ENCODE measurements at places on chromosomes 3 and 15.

GRCh38 chr15:89187986-89188514, 33.3 kb downstream of the RLBP1 start:
- DNase-seq = peak; percentile 14

GRCh38 chr3:55454611-55455010, 32.5 kb downstream of the WNT5A start:
- DNase-seq = peak; percentile 86

DNA sequence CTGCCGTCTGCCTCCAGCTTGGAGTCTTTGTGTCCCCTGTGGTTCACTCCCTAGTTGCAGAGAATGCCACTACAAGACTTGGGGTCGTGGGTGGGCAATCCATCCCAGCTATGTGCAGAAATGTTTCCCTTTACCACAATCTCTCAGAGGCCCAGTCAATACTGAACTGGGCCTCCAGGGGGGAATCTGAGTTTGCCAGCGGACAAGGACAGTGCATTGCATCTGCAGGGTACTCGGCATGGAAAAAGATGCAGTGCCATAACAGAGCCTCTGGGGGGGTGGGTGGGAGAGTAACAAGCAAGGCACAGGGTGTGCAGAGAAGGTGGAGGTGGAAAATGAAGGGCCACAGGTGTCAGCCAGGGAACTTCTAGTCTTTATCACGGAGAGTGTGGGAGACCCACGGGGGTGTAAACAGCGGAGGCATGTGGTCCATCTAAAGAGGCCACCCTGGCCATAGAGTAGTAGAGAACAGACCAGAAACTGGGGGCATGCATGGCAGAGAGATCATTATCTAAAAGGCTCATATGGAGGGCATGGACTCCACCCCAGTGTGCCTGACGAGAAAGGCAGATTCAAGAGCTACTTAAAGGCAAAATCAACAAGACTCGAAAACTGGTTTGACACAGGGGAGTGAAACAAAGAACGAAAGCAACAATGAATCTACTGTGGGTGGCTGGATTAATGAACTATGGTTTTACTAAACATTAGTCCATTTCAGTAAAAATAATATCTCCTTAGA, 182.4 kb downstream of the ANXA2 start:
- DNase-seq = no peak

DNA sequence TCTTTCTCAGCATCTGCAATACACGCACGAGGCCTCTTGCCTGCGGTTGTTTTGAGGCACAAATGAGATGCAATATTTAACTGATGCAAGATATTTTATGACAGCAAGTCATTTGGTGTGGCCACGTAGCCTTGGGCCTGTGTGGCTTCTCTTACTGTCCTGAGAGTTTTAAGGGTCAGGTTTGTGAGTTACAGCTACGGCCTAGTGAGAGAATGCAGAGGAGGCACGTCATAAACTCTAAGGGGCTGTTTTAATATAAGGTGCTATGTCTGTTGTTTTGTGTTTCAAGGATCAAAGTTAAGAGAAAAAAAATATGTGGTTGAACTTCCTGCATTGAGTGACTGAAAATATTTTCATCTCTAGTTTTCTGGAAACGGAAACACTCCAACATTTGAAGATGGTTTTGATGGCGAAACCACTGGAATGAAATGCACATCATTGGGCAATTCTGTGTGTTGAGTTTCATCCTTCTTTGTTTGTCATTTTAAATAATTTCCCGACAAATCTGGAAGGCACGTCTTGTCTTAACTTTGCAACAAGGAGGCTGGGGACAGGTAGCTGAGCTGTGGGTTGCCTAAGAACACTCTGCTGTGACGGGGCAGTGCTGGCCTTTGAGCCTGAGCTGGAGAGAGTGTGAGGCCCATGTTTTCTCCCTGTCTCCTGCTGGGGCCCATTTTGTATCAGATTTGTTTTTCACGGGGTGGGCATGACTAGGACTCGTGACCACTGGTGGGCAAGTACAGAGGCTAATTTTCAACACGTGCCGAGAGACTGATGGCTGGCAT, 5.1 kb downstream of the APBA2 start:
- no peak for DNase-seq

- DNase-seq = peak; percentile 99
Measured at GRCh38 chr3:46935168-46935858, 41.2 kb downstream of the CCDC12 start.

DNA sequence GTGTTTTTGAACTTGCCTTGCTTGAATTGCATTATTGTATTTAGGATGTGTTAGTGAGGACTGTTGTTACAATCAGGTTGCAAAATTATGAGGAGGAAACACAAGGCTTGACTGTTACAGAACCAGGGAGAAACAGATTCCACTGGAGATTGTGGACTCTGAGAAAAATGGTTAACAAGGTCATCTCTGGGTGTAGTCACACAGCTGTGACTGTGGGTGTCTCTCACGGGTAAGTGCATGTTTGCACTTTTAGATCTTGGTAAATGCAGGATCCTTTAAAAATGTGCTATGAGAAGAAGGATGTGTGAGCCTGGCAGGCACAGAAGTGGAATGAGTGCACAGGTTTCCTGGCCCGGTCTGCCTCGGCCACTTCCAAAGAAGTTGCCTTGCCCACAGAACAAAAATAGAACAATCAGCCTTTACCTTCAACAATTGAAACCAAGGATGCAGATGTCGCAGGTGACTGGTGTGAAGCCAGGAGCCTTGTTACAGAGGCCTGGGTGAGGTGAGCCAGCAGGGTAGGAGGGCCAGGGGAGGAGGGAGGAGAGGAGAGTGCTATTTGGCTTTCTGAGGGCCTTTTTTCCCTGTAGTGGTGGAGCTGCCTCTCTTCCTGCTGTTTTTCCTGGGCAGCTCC, 68.0 kb downstream of the ABHD5 start:
- DNase-seq = no peak

DNA sequence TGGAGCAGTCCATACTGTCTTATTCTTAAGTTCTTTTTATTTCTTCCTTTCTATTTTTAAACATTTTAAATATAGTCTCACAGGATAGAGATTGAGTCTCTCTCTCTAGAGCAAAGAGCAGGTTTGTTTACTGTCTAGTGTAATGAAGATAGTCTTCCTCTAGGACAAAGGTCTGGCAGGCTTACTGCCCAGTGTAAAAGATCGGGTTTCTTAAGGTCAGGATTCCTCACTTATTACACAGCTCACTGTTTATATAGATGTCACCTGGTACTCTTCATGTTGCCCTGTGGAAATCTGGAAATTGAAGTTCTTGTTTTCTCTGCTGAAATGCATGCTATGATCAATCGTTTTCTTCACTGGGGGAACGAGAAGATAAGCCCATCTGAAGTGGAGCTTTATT, 76.0 kb downstream of the ZBBX start:
- DNase-seq = no peak

DNA sequence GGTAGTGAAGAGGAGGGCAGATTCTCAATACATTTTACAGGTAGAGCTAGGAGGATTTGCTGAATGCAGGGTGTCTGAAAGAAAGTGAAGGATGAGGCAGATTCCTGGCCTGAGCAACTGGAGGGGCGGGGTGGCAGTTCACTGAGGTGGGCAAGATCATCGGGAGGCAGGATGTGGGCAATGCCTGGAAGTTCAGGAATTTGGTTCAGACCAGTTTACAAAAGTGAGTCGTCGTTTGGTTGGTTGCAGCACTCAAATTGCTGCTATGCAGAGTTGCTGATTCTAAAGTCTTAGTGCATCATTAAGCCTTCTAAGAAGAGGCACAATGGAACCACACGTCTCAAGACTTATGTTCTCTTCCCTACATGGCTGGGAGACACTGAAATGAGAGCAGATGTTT, 134.0 kb downstream of the MFSD1 start:
- peak; percentile 72 for DNase-seq

- no peak for DNase-seq
Measured at GRCh38 chr3:126937533-126937932, 45.4 kb upstream of the PLXNA1 start.

GRCh38 chr15:89389841-89390603, 55.4 kb upstream of the POLG start:
- no peak for DNase-seq

GRCh38 chr3:120160050-120160449, 65.8 kb upstream of the GSK3B start:
- DNase-seq = peak; percentile 91

DNA sequence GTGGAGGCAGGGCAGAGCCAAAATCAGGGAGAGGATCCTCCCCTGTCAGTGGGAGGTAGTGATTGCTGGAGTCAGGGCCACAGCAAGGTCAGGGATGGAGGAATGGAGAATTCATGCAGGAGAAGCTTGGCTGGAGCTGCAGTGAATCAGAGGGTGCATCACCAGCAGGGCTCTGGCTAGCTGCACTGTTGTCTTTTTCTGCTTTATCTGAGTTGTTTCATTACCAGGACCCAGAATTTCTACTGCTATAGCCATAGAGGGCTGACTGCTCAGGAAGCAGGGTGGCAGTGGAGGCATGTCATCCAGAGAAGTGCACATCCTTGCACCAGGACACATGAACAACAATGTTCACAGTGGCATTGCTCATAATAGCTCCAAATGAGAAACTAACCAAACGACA, 113.5 kb upstream of the GALNT15 start:
- DNase-seq = peak; percentile 83

GRCh38 chr3:24905266-24905665, 410.6 kb upstream of the THRB start:
- DNase-seq = no peak

- DNase-seq = no peak
Measured at GRCh38 chr3:193851941-193852674, 259.1 kb downstream of the OPA1 start.

DNA sequence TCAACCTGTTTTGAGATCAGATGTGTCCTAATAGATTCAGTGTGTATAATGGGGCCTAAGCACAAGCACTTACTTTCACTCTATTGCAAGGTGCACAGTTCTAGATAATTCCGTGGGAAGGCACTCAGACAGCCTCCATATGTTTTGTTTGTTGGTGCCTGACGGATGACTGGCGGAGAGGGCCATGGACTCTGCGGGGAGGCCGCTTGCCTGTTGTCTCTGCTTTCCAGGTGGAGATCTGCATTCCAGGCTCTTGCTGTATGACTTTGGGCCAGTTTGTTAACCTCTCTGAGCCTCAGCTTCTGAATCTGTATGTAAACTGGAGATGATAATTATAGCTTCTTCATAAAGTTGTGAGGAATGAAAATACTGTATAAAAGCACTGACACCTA, 1.5 kb downstream of the IRAK2 start:
- no peak for DNase-seq

GRCh38 chr3:11090551-11090950, 63.7 kb upstream of the HRH1 start:
- DNase-seq = no peak

- DNase-seq = no peak
Measured at GRCh38 chr3:13045904-13046568, 27.2 kb downstream of the IQSEC1 start.

- DNase-seq = peak; percentile 72
Measured at GRCh38 chr3:194573680-194574437, 59.4 kb downstream of the TMEM44 start.

GRCh38 chr3:168707900-168708299, 612.2 kb upstream of the GOLIM4 start:
- DNase-seq = no peak

- DNase-seq = no peak
Measured at GRCh38 chr15:46703020-46703861, 1014.1 kb upstream of the SEMA6D start.

- no peak for DNase-seq
Measured at GRCh38 chr3:154177406-154177805, 56.2 kb downstream of the ARHGEF26 start.

GRCh38 chr3:10928961-10929471, 63.5 kb upstream of the SLC6A1 start:
- no peak for DNase-seq

DNA sequence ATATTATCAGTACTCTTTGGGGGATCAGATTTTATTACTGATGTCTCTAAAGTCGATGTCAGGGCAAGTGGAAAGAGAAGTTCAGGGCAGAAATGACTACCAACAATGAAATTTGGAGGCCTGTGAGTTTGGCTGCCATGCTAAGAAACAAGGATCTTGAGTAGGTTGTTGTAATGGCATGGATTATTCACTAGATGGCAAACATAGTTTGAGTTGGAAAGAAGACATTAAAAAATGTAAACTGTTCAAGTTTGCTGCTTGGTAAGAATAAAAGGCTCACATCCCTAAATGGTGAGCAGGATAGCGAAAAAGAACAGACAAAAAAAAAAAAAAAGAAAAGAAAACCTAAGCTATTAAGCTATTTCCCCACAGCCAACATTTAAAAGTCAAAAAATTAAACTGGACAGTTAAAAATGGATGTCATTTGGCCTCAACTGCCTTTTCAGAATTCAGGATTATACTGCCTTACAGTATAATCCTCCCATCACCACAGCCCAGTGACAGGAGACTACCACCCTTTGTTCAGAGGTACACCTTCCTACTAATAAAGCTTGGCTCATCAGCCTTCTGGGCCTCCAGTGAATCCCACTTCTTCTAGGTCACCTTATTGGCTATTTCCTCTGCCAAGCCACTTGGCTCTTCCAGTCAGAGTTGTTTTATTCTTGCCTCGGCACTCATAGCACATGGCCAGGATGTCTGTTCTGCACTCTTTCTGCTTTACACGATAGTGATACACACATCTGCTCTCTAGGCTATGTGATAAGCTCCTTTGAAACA, 163.7 kb downstream of the PLD1 start:
- DNase-seq = peak; percentile 50

DNA sequence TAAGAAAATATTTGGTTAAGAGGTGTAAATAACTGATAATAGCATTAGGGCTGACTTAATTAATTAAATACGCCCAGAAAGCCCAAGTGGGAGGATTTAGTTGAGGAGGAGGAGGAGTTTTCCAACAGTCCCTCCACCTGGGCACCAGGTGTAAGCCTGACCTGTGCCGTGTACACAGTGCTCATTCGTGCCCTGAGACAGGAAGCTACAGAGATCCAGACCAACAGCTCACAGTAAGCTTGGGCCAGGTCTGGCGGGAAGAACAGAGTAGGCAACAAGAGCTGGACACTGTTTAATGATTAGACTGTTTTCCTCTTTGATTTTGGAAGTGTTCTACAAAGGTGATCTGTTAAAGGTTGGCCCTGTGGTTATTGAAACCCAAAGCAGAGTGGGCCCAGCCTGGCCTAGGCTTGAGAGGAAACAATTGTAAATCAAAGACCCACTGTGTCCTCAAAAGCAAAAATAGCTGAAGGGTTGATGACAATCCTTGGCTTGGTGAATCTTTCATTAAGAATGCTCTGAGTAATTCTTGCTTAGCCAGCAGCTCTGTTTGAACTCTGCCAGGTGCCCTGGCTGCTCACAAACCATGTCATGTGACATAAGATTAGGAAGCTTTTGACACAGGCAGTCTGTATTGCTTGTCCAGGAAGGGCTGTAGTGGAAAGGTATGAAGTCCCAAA, 13.8 kb downstream of the SQOR start:
- peak; percentile 70 for DNase-seq

- no peak for DNase-seq
Measured at GRCh38 chr15:100772478-100772877, 107.2 kb upstream of the ALDH1A3 start.

GRCh38 chr15:67137319-67137718, 71.9 kb downstream of the SMAD3 start:
- no peak for DNase-seq
